Activated naive CD8-positive, alpha-beta T cell treated with anti-CD3 and anti-CD28 coated beads, Interleukin-2, amount 50 U/mL, for 16 hours (primary cell): ENCODE measurements at places on chromosomes 4 and X.

DNA sequence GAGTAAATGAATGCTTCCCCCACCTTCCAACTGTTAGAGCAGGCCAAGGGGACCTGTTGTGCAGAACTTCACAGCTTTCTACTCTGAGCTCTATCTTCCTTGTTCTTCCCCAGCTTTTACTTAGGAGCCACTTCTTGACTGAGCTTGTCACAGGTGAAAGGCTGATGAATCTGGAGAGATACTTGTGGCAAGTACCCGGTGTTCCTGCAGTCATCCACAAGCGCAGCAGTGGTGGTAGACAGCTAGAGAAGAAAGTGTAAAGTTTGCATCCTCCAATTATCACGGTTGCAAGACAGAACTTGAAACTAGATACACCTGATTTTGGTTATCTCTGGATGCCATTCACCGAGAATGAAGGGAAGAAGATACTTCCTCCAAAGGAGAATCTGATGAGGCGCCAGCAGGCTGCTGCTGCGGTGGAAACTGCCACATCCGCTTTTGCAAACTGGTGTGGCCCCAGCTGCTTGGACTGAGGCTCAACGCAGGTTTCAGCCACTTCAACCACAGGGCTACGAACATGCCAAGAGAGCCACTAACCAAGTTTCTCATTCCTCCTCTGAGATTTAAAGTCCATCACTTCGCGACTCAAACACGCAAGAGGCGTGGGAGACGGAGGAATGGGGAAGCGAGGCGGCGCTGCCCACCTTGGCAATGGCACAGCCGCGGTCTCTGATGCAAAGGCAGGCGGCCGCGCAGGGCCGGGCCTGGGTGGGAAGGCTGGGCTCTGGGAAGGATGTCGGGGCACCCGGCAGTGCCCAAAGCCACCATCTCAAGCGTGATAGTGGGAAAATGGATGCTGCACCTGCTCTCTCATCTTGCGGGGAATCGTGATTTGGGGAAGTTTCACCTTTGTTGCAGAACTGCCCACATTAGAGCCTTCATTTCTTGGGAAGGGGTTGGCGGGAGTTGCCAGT is 1.3 kb upstream of the FHIP1A start:
- no peak for DNase-seq

DNA sequence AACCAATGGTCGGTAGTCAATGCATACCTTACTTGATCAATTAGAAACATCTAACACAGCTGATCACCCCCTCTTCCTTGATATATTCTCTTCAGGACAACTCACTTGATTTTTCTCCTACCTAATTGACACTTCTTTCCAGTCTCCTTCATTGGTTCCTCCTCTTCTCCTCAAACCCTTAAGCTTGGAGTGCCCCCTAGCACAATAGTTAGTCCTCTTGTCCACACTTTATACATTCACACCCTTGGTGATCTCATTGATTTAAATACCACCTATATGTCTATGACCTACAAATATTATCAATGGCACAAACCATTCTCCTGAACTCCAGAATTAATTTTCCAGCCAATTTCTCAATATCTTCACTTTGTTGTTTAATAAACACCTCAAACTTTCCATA is 724.0 kb downstream of the ADGRL3 start:
- DNase-seq = no peak

DNA sequence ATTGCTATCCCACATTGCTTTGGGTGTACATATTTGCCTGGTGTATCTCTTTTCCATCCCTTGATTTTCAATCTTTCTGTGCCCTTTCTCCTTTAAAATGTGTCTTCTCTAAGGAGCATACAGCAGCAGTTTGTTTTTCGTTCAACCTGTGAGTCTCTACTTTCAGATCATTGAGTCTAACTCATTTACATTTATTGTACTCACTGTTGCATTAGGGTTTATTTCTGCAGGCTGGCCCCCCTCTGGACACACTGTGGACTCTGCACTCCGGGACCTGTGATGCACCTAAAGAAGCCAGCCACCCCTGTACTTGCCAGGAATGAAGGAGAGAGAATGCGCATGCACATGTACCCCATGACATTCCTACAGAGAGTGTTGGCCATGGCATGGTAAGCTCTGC is 93.0 kb downstream of the FAM53A start:
- DNase-seq = no peak

- DNase-seq = no peak
These were observed 148.4 kb upstream of the SPRY1 start for GRCh38 chr4:123248085-123248659.

DNA sequence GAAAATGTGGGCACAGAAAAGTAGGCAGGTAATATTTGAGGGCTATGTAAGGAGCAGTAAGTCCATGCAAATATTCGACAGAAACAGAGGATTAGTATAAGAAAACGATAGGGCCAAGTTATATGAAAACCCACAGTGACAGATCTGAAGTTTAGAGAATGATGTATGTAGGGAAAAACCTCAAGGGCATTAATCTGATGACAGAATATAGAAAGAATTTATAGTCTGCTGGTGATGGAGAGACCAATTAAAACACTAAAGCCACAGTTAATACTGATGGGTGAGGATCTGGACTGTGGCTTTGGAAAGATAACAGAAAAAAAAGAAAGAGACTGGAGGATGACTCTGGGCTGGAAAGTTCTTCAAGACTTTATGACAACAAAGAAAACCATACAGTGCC is 169.7 kb downstream of the PALLD start:
- DNase-seq = no peak

GRCh38 chrX:4547213-4547836 is 833.9 kb upstream of the PRKX start:
- no peak for DNase-seq

GRCh38 chrX:44904542-44905115 is 31.6 kb downstream of the KDM6A start:
- no peak for DNase-seq

- DNase-seq = no peak
These were observed 211.9 kb downstream of the PTTG2 start for GRCh38 chr4:38172078-38172477.

DNA sequence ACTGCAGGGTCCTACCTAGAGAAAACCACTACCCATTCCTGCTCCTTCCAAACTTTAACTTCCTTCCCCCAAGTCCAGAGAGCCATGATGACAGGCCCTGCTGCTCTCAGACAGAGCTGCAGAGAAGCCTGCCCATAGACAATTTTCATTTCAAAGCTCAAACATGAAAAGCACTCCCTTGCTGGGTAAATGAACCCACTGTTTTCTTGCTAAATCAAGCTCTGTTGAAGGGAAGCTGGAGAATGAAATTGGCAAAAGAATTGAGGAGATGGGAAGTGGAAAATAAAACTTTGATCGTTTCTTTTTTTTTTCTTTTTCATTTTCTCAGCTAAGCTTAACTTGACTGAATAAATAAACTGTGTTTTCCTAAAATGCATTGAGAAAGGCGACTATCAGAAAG is 331.1 kb upstream of the CPEB2 start:
- no peak for DNase-seq

DNA sequence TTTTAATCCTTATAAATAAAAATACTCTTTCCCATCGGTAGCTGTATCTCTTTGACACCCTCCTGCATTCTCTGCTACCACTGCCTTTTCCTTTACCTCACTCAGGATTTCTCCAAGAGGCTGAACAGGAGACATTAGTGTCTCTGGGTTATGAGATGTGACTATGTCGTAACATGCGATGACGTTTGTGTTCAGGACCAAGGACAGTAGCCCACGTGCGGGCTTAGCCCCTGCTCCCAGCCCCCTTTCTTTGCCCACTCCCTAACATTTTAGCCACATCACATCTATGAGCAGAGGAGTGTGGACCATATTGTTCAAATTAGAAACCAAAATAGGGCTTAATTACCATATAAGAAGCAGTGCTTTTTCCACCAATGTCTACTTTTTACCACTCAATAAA is 369.3 kb downstream of the FBXW7 start:
- no peak for DNase-seq

- DNase-seq = no peak
These were observed 2.0 kb upstream of the CXorf66 start for GRCh38 chrX:139967300-139967699.

GRCh38 chr4:31545755-31546154 is 825.6 kb downstream of the PCDH7 start:
- DNase-seq = no peak

- DNase-seq = no peak
These were observed 284.1 kb downstream of the CHIC1 start for GRCh38 chrX:73847100-73847499.
